Naive thymus-derived CD4-positive, alpha-beta T cell (primary cell): ENCODE measurements at places on chromosomes 2 and 18. TPM values are rescaled to one million over a fixed set of nuclear protein-coding genes. Genes with fewer than 3 reads are reported as not detected.

DNA sequence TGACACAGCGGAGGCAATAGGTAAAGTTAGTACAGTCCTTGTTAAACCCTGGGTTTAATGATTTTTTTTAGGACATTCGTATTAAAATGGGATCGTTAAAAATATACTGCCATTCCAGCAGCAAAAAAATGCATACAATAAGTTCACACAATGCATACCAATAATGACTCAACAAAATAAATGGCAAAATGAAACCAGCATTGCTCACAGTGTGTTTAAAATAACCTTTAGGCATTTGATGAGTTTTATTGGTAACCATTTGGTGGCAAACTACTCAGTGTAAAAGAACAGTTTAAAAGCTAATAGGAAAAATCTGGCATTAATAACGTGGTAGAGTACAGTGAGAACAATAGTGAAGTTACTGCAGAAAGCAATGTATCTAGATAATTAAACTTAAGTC, 539.0 kb upstream of the PIK3C3 start:
- no peaks in the 10 kb centered on the region for H3K36me3 ChIP-seq
- H3K4me3 ChIP-seq, result no peak overlapping the region
- no peaks in the 10 kb centered on the region for H3K27me3 ChIP-seq
- no peak for DNase-seq
- no peak overlapping the region for H3K27ac ChIP-seq

DNA sequence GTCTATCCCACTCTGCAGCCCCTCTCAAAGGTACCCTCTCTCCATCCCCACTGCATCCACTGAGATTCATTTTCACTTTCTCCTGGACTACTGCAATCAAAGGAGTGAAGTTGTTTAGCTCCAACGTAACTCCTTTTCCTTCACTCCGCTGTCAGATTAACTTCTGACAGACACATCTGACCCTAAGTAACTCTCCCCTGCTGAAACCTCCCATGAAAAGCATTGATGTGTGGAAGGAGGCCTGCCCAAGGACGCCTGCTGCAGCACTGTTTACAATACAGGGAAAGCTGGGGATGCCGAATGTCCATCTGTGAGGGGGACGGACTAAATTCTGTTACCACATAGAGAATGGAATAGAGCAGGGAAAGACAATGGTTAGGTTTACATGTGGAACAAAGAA, 114.8 kb downstream of the TMEM163 start:
- no peak overlapping the region for H3K4me3 ChIP-seq
- no peak overlapping the region for H3K27ac ChIP-seq
- H3K4me1 ChIP-seq, result no peaks in the 10 kb centered on the region
- H3K36me3 ChIP-seq, result no peaks in the 10 kb centered on the region
- DNase-seq, result no peak

GRCh38 chr18:73733806-73734314, 413.8 kb downstream of the FBXO15 start:
- no peaks in the 10 kb centered on the region for H3K36me3 ChIP-seq
- no peak overlapping the region for H3K4me3 ChIP-seq
- no peaks in the 10 kb centered on the region for H3K4me1 ChIP-seq
- no peak overlapping the region for H3K27ac ChIP-seq
- no peaks in the 10 kb centered on the region for H3K27me3 ChIP-seq

DNA sequence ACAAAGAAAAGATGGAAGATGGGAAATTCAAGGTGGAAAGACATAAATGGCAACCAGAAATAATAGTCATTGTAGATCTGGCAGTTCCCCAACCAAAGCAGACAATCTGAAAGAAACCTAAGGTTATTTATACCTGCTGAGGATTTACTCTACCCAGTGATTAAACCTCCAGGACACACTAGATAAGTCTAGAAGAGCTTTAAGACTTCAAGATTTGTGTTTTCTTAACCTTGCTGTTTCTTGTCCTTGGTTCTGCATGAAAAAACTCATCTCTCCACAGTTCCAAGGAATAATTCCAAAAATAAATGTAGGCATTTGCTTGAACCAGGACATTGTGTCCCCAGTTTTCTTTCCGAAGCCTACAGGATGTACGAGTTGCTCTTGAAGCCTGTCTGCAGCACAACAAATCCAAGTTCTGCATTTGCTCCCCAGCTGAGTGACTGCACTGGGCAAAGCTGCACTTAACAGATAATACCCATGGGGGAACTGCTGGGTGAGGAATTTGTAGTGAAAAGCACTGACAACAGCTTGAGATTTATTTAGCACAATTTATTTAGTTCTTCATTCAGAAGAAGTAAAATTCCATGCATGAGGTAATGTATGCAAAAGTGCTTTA, 19.8 kb downstream of the DTNA start:
- H3K27ac ChIP-seq, result no peak overlapping the region
- H3K36me3 ChIP-seq, result no peaks in the 10 kb centered on the region
- no peak overlapping the region for H3K4me3 ChIP-seq
- H3K27me3 ChIP-seq, result no peaks in the 10 kb centered on the region

DNA sequence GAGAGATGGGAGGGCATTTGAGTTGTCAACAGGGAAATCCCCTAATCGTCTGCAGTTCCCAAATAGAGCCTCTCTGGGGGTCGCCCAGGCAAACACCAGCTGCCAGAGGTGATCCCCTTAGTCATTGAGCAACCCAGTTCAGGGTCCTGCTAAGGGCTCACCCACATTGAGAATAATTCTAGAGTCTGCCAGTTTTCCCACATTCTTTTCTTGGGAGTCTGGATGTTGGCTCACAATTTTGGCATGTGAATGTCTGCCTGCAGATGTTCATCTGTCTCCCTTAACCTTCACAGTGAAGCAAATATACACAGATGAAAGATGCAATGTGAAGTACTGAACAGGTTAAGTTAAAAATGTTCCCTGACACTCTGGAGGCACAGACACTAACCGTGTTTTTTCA, 11.4 kb upstream of the SMIM21 start:
- no peak overlapping the region for H3K4me3 ChIP-seq
- no peaks in the 10 kb centered on the region for H3K27me3 ChIP-seq
- no peaks in the 10 kb centered on the region for H3K4me1 ChIP-seq
- H3K27ac ChIP-seq, result no peak overlapping the region
- DNase-seq, result no peak

DNA sequence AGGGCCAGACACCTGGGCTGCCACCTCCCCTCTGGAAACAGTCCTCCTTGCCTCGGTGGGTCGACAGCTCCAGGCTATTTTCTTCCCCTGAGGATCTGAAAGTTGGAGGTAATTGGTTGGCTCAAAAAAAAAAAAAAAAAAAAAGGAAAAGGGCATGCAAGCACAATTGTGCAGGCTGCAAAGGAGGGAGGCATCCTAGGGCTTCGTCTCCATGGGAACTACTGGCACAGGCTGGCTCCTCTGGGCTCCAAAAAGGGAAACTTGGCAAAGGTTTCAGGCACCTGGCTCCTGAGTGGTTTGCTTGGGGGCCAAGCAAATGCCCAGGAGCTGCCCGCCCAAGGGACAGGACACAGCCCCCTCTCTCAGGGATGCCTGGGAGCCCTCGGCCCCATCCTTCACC, 1.1 kb upstream of the KCNIP3 start:
- H3K4me1 ChIP-seq, result no peaks in the 10 kb centered on the region
- no peak overlapping the region for H3K27ac ChIP-seq
- DNase-seq, result no peak
- H3K36me3 ChIP-seq, result no peaks in the 10 kb centered on the region
- no peak overlapping the region for H3K4me3 ChIP-seq

GRCh38 chr2:127415593-127416505, 2.4 kb upstream of the PROC start:
- DNase-seq, result peak; percentile 81
- H3K4me3 ChIP-seq, result peak overlapping the region; percentile 67

MRO gene
- not detected for total RNA-seq
